ENCODE measurements at places on chromosomes 16 and 17. TPM values are rescaled to one million over a fixed set of nuclear protein-coding genes. Genes with fewer than 3 reads are reported as not detected.

- DNase-seq = no peak
Measured at GRCh38 chr17:35467824-35468223, 19.3 kb upstream of the SLFN13 start.

The NPIPB5 gene
- polyA plus RNA-seq = 50.2 TPM

GRCh38 chr17:80781211-80781610, 210.4 kb upstream of the CHMP6 start:
- DNase-seq = no peak

The HS3ST3A1 gene
- polyA plus RNA-seq = 2.9 TPM

- DNase-seq = no peak
Measured at GRCh38 chr17:68035131-68035522, 408 bp upstream of the KPNA2 start.

DNA sequence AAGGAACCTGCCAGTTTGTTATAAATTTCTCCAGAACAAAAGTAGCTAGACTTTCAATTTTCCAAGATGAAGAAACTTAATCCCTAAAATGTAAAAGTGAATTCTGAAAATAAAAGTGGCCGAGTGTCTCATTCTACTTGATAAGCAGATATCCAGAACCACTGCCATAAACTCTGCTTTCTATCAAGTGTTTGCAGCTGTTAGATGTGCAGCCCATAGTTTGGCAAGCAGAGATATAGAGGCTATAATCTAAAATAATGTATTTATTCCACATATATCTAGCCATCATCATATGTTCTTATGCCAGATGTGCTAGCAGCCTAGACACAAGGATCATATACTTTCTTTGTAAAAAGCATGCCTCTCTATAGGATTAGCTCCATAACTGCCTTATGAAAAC, 14.7 kb upstream of the FBXL20 start:
- DNase-seq = no peak

All from right renal cortex interstitium (tissue), 3 donors.